Neural progenitor cell (in vitro differentiated cells): ENCODE measurements at places on chromosomes 4 and X.
A peak's percentile ranks its signal among the peaks of the same experiment; 100 is the strongest.

DNA sequence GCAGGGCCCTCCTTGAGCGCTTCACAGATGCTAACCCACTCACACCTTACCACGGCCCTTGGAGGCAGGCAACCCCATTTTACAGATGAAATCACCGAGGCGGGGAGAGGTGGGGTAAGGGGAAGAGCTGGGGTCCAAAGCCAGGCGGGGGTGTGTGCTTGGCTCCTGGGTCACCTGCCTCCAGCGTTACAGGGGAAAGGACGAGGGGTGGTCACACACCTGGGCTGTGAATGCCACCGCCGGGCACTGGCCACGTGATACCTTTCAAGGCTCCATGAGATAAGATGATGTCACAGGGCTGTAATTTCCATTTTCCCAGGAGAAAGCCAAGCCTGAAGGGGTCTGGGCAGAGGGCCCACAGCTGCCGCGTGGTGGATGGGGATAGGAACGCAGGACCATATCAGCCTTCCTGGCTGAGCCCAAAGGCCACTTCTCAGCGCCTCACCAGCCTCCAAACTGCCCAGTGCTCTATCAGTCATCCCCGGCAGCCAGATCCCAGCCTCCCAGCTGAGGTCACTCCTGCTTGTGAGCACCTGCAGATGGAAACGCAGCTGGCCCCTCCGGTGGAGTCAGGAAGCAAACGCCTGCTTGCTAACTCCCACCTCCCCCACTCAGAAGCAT, 62.4 kb upstream of the CRMP1 start:
- peaks cover 38% of the 10 kb centered on the region for H3K4me1 ChIP-seq
- no peaks in the 10 kb centered on the region for H3K36me3 ChIP-seq
- peak; percentile 23 for DNase-seq
- no peak overlapping the region for H3K4me3 ChIP-seq
- no peak overlapping the region for H3K27ac ChIP-seq

GRCh38 chr4:114807759-114808404, 209.3 kb downstream of the UGT8 start:
- H3K27ac ChIP-seq = no peak overlapping the region
- DNase-seq = peak; percentile 71
- no peaks in the 10 kb centered on the region for H3K27me3 ChIP-seq
- H3K36me3 ChIP-seq = no peaks in the 10 kb centered on the region

DNA sequence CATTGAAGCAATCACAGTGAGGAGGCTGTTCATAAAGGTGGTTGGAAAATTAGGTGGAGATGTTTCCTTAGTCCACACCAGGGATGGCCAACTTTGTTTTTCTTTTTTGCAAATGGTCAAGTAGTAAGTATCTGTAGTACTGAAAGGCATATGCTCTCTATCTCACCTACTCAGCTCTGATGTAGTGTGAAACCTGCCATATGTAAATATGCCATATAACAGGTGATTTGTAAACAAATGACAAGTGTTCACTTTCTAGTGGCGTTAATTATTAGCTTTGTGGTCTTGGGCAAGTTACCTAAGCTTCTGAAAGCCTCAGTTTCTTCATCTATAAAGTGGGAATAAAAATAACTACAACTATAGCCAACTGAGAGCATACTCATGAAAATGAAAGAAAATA, 421.4 kb upstream of the LCORL start:
- no peak overlapping the region for H3K4me3 ChIP-seq
- DNase-seq = no peak
- no peak overlapping the region for H3K27ac ChIP-seq
- no peaks in the 10 kb centered on the region for H3K4me1 ChIP-seq

DNA sequence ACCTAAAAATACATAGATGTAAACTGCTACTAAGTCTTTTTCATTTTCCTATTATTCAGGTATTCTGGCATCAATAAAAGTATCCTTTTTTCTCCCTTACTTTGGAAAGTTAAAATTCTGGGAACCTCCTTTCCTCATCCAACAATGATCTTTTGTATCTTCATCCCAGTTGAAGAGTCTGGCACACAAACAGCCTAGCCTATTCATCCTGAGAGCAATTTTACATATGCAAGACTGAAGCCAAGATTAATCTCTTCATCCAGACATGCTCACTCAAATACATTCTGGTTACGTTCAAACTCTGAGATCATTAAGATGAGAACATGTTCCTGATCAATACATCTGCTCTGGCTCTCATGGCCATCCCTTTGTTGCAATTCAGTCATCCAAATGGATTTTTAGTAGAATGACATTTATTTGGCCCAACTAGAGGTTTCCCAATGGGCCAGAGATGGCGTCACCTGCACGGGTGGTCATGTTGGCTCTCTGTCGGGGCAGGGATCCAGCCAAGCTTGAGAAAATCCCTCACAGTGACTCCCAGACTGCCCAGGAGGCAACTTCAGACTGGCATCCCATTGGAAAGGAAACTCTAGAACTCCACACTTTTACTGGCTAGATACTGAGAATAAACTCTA, 135.3 kb upstream of the VCX2 start:
- no peak overlapping the region for H3K27ac ChIP-seq
- no peaks in the 10 kb centered on the region for H3K36me3 ChIP-seq
- H3K4me1 ChIP-seq = no peaks in the 10 kb centered on the region
- no peak for DNase-seq
- H3K4me3 ChIP-seq = no peak overlapping the region

- no peaks in the 10 kb centered on the region for H3K36me3 ChIP-seq
- no peak overlapping the region for H3K27ac ChIP-seq
- DNase-seq = no peak
- H3K27me3 ChIP-seq = no peaks in the 10 kb centered on the region
Observed at GRCh38 chr4:181541396-181541795, 701.8 kb upstream of the TENM3 start.

- no peak overlapping the region for H3K27ac ChIP-seq
- peaks cover 20% of the 10 kb centered on the region for H3K4me1 ChIP-seq
- DNase-seq = no peak
- peak overlapping the region; percentile 29 for H3K4me3 ChIP-seq
- H3K27me3 ChIP-seq = no peaks in the 10 kb centered on the region
Observed at GRCh38 chrX:16125520-16126149, 2.3 kb downstream of the GRPR start.

GRCh38 chrX:38318606-38319005, 8.7 kb downstream of the RPGR start:
- H3K27me3 ChIP-seq = no peaks in the 10 kb centered on the region
- H3K27ac ChIP-seq = no peak overlapping the region
- no peak for DNase-seq
- no peaks in the 10 kb centered on the region for H3K4me1 ChIP-seq
- no peaks in the 10 kb centered on the region for H3K36me3 ChIP-seq

DNA sequence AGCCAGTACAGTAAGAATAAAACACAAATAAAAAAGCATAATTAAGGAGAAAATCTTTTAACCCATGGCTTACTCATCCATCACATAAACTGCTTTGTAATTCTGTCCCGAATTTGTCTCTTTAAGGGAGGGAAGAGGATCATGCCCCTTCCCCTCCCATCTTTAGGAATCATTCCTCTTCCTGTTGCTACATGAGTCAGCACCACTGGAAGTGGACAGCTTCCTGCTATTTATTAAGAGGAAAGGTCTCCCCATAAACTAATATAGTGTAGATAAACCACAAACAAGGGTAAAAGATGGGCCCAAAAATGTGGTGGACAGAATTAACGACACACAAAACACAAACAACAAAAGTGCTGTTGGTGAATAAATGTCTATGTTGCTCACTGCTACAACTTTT, 75.8 kb downstream of the PPP3CA start:
- no peak overlapping the region for H3K27ac ChIP-seq
- H3K4me3 ChIP-seq = no peak overlapping the region

GRCh38 chrX:11449613-11450012, 156.4 kb downstream of the AMELX start:
- no peaks in the 10 kb centered on the region for H3K27me3 ChIP-seq
- H3K27ac ChIP-seq = no peak overlapping the region
- no peaks in the 10 kb centered on the region for H3K4me1 ChIP-seq
- H3K36me3 ChIP-seq = no peaks in the 10 kb centered on the region
- no peak overlapping the region for H3K4me3 ChIP-seq
- DNase-seq = no peak

- no peak overlapping the region for H3K4me3 ChIP-seq
- no peaks in the 10 kb centered on the region for H3K4me1 ChIP-seq
Observed at GRCh38 chr4:46392421-46392820, 2.5 kb upstream of the GABRA2 start.

DNA sequence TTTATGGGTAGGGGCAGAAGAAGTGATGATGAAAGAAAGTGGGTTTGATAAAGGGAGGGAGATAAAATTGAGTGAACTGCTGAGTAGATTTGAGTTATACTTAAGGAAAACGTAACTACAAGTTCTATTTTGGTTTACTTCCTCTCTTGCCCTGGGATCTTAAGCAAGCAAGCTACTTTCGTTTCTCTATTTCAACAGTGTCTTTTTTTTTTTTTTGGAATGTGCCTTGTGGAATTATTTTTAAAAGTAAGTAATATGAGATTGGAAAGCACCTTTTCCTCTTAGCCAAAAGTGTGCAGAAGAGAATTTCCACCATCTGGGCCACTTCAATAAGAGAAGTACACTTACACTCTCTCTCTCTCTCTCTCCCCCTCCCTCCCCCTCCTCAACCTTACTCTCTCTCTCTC, 16.0 kb upstream of the C4orf36 start:
- H3K27me3 ChIP-seq = peaks cover 7% of the 10 kb centered on the region
- no peak overlapping the region for H3K27ac ChIP-seq
- no peak for DNase-seq
- H3K4me3 ChIP-seq = no peak overlapping the region
- no peaks in the 10 kb centered on the region for H3K4me1 ChIP-seq

GRCh38 chr4:108762559-108763225, at the start of gene ETNPPL:
TSS of gene ETNPPL (minus strand) at chr4:108763053. CDS start at chr4:108762898, 155 bp downstream.
- peaks cover 10% of the 10 kb centered on the region for H3K4me1 ChIP-seq
- peaks cover 44% of the 10 kb centered on the region for H3K27me3 ChIP-seq
- H3K27ac ChIP-seq = no peak within 1 kb of the TSS
- peak; percentile 85 for DNase-seq
- no peaks in the 10 kb centered on the region for H3K36me3 ChIP-seq
- peak within 1 kb of the TSS; percentile 63 for H3K4me3 ChIP-seq

GRCh38 chr4:184784628-184785257, 41.0 kb downstream of the ACSL1 start:
- H3K4me1 ChIP-seq = no peaks in the 10 kb centered on the region
- H3K36me3 ChIP-seq = no peaks in the 10 kb centered on the region
- no peaks in the 10 kb centered on the region for H3K27me3 ChIP-seq
- no peak overlapping the region for H3K4me3 ChIP-seq
- H3K27ac ChIP-seq = no peak overlapping the region
- DNase-seq = no peak

- H3K36me3 ChIP-seq = no peaks in the 10 kb centered on the region
- DNase-seq = no peak
- peaks cover 39% of the 10 kb centered on the region for H3K4me1 ChIP-seq
Observed at GRCh38 chrX:40166582-40166981, 68.8 kb upstream of the BCOR start.

DNA sequence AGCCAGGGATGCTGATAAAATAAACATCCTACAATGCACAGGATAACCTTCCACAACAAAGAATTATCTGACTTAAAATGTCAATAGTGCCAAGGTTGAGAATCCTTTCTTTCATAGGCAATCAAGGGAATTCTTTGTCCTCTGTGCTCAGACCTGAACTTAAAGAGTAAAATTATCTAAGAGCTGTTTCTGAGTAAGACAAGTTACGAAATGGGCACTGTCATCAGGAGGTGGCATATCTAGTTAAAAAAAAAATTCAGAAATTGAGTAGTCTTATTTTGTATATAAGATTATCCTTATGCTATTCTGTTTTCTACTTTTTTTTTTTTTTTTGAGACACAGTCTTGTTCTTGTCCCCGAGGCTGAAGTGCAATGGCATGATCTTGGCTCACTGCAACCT, 3.3 kb upstream of the RAB33B start:
- H3K27me3 ChIP-seq = no peaks in the 10 kb centered on the region
- H3K4me1 ChIP-seq = peaks cover 21% of the 10 kb centered on the region
- no peaks in the 10 kb centered on the region for H3K36me3 ChIP-seq
- H3K4me3 ChIP-seq = no peak overlapping the region

DNA sequence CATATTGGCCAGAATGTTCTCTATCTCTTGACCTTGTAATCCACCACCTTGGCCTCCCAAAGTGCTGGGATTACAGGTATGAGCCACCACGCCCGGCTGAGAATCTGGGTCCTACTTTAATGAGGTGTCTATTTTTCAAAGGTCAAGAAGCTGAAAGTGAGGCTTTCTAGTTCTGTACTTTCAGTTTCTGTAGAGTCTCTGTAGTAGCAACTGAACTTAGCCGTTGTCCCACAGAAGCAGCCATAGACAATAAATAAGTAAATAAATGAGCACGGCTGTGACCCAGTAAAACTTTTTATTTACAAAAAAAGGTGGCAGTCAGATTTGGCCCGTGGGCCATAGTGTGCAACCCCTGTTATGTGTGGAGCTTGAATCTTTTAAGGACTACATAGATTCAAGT, 92.0 kb downstream of the FNIP2 start:
- no peak for DNase-seq
- H3K27ac ChIP-seq = no peak overlapping the region
- no peaks in the 10 kb centered on the region for H3K27me3 ChIP-seq
- no peaks in the 10 kb centered on the region for H3K36me3 ChIP-seq
- no peak overlapping the region for H3K4me3 ChIP-seq
- no peaks in the 10 kb centered on the region for H3K4me1 ChIP-seq

DNA sequence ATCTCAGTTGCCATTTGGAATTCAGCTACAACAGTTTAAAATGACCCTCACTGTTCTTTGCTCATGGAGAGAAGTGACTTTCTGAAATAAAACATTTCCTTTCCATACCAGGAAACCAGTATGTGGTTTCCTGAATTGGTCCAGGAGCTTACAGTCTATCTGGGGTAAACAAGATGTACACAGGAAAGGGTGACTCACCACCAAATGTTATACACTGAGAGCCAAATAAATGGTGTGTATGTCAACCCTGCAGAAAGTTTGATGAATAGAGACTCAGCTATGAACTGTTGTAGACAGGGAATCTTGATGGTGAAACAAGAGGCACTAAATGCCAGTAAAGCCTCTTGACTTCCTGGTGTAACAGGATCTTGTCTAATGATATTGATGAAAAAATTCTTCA, 100.4 kb downstream of the HS6ST2 start:
- no peak for DNase-seq
- H3K27me3 ChIP-seq = no peaks in the 10 kb centered on the region
- H3K4me1 ChIP-seq = peaks cover 3% of the 10 kb centered on the region
- H3K36me3 ChIP-seq = no peaks in the 10 kb centered on the region
- H3K4me3 ChIP-seq = no peak overlapping the region
- no peak overlapping the region for H3K27ac ChIP-seq

DNA sequence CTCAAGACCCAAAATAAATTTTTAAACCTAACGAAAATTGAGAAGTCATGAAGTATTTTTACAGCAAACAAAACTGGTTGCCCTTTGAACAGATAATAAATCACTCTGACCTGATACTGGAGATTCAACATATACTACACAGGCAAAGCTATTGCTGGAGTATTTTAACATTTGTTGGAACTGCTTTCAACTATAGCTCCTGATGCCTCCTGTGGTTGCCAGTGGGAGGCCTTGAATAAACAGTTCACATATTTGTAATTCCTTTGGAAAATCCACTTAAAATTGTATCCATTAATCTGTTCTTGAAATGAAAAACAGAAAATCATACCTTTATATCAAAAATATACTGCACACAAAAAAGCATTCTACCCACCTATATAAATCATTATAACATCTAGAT, 605.1 kb downstream of the KCTD8 start:
- H3K4me1 ChIP-seq = no peaks in the 10 kb centered on the region
- H3K27ac ChIP-seq = no peak overlapping the region
- no peaks in the 10 kb centered on the region for H3K27me3 ChIP-seq
- DNase-seq = peak; percentile 11
- no peak overlapping the region for H3K4me3 ChIP-seq
